ENCODE measurements at places on chromosomes 7 and 10.

- DNase-seq, result no peak
Measured at GRCh38 chr10:84896909-84897308, 568.5 kb downstream of the CCSER2 start.

DNA sequence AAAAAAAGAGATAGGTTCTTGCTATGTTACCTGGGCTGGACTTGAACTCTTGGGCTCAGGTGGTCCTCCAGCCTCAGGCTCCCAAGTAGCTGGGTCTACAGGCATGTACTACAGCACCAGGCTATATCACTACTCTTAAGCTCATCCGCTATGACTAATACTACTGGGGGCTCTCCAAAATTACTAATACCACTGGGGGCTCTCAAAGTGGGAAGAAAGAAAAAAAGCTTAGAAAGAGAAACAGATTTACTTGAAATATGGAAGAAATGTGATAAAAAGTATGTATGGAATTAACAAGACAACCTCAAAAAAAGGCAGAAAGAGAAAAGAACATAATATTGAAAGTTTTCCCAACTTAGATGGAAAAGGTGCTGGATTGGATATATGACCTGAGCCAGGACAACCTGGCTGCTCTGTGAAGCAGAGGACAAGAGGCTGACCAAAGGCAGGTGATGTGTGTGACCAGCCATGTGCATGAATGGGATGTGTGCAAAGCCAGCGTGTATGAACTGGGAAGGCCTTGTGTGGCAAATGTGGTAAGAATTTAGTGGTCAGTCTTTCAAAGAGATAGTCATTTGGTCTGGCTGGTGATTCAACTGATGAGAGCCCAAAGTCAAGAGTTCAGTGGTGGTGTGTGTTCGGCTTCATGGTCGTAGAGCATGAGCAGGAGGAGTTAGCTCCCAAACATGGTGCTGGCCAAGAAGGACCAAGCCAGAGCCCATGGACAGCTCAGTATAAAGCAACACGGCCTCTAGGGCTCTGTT is 232.4 kb upstream of the KLF14 start:
- no peak for DNase-seq

DNA sequence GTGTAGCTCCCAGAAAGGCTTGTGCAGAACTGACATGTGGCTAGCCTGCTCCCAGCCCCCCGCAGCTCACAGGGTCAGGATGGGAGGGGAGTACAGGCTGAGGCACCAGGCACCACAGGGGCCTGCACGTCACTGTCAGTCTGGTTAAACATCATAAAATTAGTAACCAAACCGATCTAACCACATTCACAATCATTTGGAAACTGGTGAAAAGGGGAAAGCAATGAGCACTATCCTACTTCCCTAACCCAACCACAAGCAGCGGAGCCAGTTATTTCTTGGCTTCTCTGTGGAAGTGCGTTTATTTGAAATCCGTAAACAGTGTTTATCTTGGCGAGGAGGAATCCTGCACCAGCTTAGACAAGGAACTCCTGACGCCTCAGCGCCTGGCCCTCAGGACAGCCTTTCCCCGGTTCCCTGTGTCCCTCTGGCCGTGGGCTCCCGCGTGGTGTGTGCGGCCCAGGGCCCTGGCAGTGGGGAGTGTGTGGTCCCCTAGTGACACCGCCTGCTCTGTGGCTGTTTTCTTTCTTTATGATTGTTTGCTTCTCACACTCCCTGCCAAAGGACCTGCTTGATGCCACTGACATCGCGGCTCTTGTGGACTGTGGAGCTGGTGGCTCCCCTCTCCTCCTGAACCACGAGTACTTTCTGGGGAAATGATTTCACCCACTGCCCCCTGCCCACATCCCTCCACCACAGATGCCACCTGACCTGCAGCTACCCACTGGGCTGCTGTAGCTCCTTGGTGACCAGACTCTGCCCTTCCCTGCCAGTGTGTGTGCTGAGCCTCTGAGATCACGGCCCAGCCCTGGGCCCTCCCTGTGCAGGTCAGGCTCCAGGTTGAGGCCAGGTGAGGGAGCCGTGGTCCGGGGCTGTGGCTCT is 38.0 kb downstream of the INPP5A start:
- no peak for DNase-seq

GRCh38 chr10:3468919-3469638 is 296.5 kb upstream of the PITRM1 start:
- DNase-seq, result no peak

- DNase-seq, result no peak
Measured at GRCh38 chr7:24462117-24462516, 111.1 kb upstream of the PALS2 start.

DNA sequence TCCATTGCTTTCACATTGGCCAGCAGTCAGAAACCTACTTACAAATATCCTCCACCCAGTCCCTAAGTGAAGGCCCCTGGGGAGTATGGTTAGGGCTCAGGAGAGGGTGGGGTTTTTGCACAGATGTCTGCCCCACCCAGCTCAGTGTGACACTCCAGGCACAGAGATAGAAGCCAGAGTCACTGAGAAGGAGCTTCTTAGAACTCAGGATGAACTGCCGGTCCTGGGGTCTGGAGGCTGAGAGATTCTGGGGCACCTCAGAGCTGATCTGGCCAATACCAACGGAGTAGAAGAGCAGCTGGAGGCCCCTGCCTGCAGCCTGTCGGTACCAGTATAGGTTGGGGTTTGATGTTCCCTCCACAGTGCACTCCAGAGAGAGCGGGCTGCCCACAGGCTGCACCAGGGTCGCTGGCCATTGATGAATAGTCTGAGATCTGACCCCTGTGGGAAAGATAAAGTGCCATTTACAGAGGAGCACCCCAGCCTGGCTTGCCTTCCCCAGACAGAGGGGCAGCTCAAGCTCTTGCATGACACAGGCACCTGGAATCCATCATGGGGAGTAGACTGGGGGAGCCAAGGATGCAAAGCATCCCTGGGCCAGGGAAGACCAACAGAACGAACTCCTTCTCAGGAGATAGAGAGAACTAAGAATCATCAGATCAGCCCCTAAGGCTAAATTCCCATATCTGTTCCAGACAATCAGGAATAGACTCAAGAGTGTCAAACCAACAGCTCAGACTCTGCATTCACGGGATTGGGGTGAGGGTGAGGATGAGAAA is 41.9 kb downstream of the PRSS2 start:
- DNase-seq, result peak; percentile 54

DNA sequence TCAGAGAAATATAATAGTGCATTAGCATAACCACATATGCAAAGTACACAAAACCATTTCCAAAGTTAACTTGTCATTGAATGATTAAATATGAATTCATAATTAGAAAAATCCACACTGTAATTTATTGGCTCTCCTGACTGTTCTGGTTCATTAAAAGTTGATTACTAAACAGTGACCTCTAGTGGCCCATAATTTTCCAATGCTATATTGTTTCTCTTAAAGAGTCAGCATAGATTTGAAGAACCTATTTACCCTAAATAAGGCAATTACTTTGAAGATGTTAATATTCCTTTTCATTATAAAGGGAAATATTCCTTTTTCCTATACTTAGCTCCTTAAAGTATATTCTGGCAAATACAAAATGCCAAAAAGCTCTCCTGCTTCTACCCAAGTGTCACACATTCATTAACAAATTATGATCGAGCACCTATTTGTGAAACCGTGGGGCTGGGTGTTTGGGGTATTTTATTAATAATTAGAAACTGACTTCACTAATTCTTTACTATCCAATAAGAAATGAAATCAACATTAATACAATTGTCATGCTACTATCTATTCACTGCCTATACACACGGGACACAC is 86.2 kb downstream of the HIBADH start:
- DNase-seq, result peak; percentile 35

DNA sequence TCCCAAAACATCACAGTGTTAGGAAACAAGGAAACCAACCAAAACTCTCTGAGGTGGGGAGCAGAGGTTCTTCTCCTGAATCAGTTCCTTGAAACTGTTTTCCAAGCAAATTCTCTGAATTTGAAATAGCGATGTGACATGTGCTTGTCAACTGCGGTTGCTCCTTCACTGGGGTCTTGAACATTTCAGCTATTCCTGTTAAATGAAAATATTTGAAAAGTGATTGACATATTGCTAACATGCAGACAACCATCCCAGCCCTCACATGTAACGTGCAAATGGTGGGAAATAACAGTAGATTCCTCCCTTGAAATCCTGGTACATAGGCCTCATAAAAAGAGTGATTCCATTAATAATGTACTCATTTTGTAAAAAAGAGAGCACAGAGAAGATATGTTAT is 15.9 kb downstream of the MKI67 start:
- no peak for DNase-seq
